ENCODE measurements at places on chromosomes 6 and 20. TPM values are rescaled to one million over a fixed set of nuclear protein-coding genes. Genes with fewer than 3 reads are reported as not detected.

GRCh38 chr6:90197854-90198496 is 98.7 kb downstream of the BACH2 start:
- peaks cover 62% of the 10 kb centered on the region for H3K36me3 ChIP-seq
- no peaks in the 10 kb centered on the region for H3K27me3 ChIP-seq
- peak overlapping the region; percentile 34 for H3K4me3 ChIP-seq
- H3K4me1 ChIP-seq = peaks cover 87% of the 10 kb centered on the region

DNA sequence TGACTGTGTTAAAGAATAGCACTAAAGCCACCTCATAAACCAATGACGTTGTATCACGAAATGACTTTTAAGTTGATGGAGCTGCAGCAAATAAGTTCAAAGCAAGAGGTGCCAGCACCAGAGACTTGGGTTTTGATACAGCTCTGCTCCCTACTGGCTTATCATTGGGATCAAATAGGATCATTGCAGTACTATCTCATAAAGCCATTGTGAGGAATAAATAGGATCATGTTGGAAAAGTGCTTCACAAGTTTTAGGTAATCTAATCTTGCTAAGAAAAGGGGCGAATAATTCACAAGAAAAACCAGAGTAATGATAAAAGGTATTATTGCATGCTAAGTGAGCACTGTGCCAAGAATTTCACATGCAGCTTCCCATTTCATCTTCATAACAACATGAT is 10.4 kb upstream of the CEP85L start:
- peaks cover 18% of the 10 kb centered on the region for H3K36me3 ChIP-seq
- DNase-seq = no peak
- H3K4me3 ChIP-seq = no peak overlapping the region
- no peaks in the 10 kb centered on the region for H3K27me3 ChIP-seq
- peaks cover 75% of the 10 kb centered on the region for H3K4me1 ChIP-seq

DNA sequence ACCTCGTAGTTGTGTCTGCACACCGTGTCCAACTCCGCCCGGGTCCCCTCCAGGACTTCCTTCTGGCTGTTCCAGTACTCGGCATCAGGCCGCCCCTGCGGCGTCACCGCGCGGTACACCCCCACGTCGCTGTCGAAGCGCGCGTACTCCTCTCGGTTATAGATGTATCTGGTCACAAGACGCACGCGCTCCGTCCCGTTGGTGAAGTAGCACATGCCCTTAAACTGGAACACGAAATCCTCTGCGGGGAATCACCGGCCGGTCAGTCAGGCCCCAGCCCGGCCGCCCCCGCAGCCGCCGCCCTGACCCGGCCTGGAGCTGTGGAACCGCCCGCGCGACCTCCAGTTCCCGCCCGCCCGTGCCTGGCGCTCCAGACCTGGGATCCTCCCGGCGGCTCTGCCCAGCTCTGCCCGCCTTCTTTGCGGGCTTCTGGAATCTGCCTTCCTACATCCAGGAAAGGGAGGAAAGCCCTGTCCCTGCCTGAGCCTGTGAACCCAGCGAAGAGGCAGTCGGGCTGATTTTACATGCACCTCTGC is 1.6 kb downstream of the HLA-DQB1 start:
- H3K4me1 ChIP-seq = peaks cover 44% of the 10 kb centered on the region
- peak overlapping the region; percentile 10 for H3K27ac ChIP-seq
- no peaks in the 10 kb centered on the region for H3K36me3 ChIP-seq
- peak overlapping the region; percentile 68 for H3K4me3 ChIP-seq
- peak; percentile 71 for DNase-seq

DNA sequence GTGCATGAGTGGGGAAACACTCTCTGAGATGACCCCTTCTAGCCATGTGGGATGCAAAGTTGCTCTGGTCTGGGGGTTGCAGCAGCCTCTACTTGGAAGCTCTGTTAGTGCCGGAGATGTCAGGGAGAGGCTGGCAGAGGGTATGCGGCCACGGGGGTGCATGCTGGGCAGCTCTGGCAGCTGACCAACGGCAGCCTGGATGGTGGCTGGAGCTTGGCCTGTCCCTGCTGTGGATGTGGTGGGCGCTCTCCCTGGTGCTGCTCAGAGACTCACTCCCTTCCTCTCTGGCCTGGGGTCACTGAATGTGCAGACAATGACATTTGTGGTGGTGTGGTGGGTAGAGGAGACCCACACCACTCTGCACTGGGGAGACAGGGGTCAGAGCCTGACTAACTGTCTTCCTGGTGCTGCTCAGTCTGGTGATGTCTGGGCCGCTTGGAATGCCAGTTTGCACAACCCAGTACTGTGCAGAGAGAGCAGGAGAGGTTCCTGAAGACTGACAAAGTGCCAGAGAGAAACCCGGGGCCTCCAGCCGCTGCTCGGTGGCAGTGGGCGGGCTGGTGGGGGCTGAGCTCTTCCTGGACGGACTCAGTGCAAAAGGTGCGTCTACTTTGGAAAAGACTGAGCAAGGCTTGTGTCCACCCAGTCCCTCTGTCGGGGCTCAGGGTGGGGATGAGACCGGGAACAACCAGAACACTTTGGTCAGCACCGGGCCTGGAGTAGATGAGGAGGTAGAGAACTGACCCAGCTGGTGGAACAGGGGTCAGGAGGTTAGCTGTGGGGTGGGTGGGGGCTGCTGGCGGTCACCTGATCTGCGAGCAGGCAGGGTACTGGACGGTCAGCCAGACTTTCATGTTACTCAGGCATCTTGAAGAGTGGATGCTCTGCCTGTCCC is 2.7 kb downstream of the MYT1 start:
- H3K4me3 ChIP-seq = no peak overlapping the region
- no peak for DNase-seq
- no peaks in the 10 kb centered on the region for H3K4me1 ChIP-seq
- peaks cover 47% of the 10 kb centered on the region for H3K27me3 ChIP-seq
- H3K27ac ChIP-seq = no peak overlapping the region
- no peaks in the 10 kb centered on the region for H3K36me3 ChIP-seq

Gene PTGIS
- total RNA-seq = 0.43 TPM

DNA sequence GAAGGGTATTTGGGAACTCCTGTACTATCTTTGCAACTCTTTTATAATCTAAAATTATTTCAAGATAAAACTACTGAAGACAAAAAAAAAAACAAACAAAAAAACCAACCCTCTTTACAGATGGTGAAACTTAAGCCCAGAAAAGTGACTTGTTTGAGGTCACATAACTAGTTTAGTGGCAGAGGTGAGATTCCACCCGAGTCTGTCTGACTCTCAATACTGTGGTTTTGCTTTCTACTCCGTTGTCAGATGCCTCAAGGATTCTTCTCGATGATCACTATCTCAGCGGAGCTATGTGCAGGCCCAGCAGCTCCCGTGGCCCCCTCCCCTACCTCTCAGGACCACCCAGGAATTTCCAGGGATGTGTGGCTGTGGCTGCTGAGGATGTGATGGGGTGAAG is 36.1 kb upstream of the KCNB1 start:
- no peaks in the 10 kb centered on the region for H3K4me1 ChIP-seq
- H3K36me3 ChIP-seq = no peaks in the 10 kb centered on the region
- peaks cover 23% of the 10 kb centered on the region for H3K27me3 ChIP-seq
- no peak overlapping the region for H3K27ac ChIP-seq
- DNase-seq = no peak

Gene LAMA4
- 0.09 TPM for total RNA-seq

DNA sequence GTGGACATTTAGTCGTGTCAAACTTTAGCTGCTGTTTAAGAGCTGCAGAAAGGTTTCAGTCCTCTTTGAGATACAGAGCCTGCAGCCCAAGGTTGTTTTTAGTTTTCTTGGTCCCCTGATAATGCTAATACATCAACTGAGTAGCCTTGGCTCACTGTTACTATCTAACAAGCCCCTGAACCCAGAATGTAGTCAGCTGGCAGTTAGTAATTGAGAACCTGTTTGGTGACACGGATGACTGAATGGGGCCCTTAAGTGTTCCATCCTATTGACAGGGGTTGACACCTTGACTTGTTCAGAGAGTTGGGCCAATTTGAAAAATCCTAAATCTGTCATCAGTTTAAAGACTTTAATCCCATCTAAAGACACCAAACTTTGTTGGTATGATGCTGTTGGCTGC is 2.8 kb downstream of the RTN4IP1 start:
- H3K4me1 ChIP-seq = peaks cover 20% of the 10 kb centered on the region
- no peak for DNase-seq
- H3K27ac ChIP-seq = no peak overlapping the region
- no peak overlapping the region for H3K4me3 ChIP-seq

DNA sequence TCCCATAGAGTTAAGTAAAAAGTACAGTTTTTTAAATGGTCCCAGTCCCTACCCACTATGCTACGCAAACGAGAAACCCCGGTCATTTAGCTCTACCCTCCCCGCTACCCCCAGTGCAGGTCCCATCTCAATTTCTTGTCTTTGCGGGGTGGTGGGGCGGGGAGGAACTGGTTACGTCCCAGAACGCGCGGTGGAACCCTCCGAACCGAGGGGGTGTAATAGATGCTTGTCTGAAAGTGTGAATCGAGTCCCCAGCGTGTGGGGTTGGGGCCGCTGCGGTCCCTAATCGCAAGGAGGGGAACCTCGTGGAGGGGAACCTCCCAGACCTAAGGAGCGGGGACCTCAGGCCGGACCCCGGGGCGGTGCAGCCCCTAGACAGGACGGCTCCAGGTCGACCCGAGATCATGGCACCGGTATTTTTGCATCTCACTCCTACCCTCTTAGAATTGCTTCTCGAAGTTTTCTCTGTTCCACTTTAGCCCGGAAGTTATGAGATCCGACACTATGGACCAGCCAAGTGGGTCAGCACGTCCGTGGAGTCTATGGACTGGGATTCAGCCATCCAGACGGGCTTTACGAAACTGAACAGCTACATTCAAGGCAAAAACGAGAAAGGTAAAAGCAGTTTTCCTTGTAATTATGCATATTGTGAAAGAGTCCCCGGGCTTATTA is 779 bp downstream of the HEBP2 start:
- no peak for DNase-seq
- no peaks in the 10 kb centered on the region for H3K27me3 ChIP-seq
- peaks cover 7% of the 10 kb centered on the region for H3K36me3 ChIP-seq
- H3K4me3 ChIP-seq = peak overlapping the region; percentile 61
- peak overlapping the region; percentile 11 for H3K27ac ChIP-seq

DNA sequence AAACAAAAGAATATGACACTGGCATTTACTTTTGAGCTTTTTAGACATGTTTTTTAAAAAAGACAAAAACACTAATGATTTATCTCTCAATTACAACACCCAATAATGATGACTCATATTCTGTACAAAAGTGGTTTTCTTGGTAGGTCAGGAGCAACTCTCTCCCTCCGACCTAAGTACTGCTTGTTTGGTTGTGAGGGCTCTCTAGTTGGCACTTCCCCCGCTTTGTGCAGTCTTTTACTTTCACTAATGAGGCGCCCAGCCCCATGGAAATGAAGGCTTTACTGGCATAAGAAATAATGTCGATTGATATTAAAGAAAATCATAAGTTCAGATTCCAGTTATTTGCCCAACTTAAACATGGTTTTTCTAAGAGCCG is 1.3 kb downstream of the KPNA5 start:
- H3K4me1 ChIP-seq = peaks cover 42% of the 10 kb centered on the region
- peak overlapping the region; percentile 82 for H3K27ac ChIP-seq
- DNase-seq = peak; percentile 55
- peaks cover 26% of the 10 kb centered on the region for H3K36me3 ChIP-seq
- H3K27me3 ChIP-seq = no peaks in the 10 kb centered on the region
- H3K4me3 ChIP-seq = peak overlapping the region; percentile 98

DNA sequence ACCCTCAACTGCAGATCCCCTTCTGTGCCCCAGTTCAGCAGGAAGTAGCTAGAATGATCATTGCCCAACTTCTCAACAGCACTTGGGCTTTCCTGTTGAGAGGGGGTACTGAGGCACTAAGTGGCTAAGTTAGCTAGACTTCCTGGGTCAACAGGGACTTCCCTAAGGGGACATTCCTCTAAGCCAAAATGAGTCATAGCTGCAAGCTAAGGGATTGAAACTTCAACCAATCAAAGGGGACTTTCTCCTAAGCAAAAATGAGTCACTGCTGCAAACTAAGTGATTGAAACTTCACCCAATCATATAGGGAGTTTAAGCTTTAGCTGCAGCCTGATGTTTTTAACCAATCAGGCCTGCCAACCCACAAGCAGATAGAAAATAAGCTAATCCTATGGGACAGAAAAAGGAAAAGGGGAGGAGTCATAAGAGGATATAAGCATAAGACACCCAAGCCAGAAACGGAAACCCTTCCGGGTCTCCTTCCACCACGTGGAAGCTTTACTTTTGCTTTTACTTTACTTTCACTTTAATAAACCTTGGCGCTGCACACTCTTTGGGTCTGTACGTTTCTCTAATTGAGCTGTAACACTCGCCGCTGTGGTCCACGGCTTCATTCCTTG is 659.0 kb upstream of the HS3ST5 start:
- no peak overlapping the region for H3K27ac ChIP-seq
- H3K36me3 ChIP-seq = no peaks in the 10 kb centered on the region

GRCh38 chr6:133577851-133578250 is 311.1 kb upstream of the TCF21 start:
- no peaks in the 10 kb centered on the region for H3K36me3 ChIP-seq
- H3K4me1 ChIP-seq = no peaks in the 10 kb centered on the region
- no peak overlapping the region for H3K27ac ChIP-seq
- H3K27me3 ChIP-seq = peaks cover 6% of the 10 kb centered on the region
- H3K4me3 ChIP-seq = no peak overlapping the region
- DNase-seq = no peak

- DNase-seq = no peak
- H3K27ac ChIP-seq = no peak overlapping the region
- H3K4me3 ChIP-seq = no peak overlapping the region
- no peaks in the 10 kb centered on the region for H3K36me3 ChIP-seq
Observed at GRCh38 chr6:12585497-12585958, 131.0 kb upstream of the PHACTR1 start.

Gene NOX3
- total RNA-seq = not detected

GRCh38 chr6:21208081-21208795 is 385.3 kb upstream of the SOX4 start:
- DNase-seq = no peak
- H3K27ac ChIP-seq = no peak overlapping the region
- H3K4me1 ChIP-seq = peaks cover 2% of the 10 kb centered on the region
- H3K27me3 ChIP-seq = no peaks in the 10 kb centered on the region

DNA sequence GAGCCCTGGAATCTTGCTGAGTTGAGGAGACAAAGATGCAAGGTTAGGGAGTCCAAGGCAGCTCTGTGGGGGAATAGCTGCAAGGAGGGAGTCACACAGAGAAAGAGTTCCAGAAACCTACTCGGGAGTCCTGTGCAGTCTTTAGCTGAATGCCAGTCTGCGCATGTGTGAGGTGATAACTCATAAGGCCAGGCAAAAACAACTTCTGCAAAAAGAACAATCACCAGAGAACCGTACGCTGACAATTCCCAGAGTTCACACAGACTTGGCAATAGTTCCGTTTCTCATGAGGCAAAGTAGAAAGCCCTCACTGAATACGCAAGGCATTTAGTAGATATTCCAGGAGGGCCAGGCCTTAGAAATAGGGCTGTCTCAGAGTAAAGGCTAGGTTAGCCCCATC is 135.2 kb upstream of the TAB2 start:
- H3K4me1 ChIP-seq = no peaks in the 10 kb centered on the region
- no peaks in the 10 kb centered on the region for H3K27me3 ChIP-seq
- no peak overlapping the region for H3K27ac ChIP-seq
- no peak for DNase-seq
- H3K4me3 ChIP-seq = no peak overlapping the region
- no peaks in the 10 kb centered on the region for H3K36me3 ChIP-seq

GRCh38 chr6:49155316-49155715 is 307.7 kb downstream of the MMUT start:
- no peak overlapping the region for H3K27ac ChIP-seq
- H3K4me1 ChIP-seq = no peaks in the 10 kb centered on the region
